ENCODE measurements at places on chromosomes 7 and 10. TPM values are rescaled to one million over a fixed set of nuclear protein-coding genes. Genes with fewer than 3 reads are reported as not detected.
A peak's percentile ranks its signal among the peaks of the same experiment; 100 is the strongest.

UBE2H gene
- total RNA-seq, result 55.0 TPM

- no peaks in the 10 kb centered on the region for H3K4me1 ChIP-seq
- no peak for DNase-seq
- no peaks in the 10 kb centered on the region for H3K27me3 ChIP-seq
- no peak overlapping the region for H3K4me3 ChIP-seq
These were observed 23.3 kb upstream of the CSGALNACT2 start for GRCh38 chr10:43114743-43115611.

ASNS gene
- total RNA-seq, result 111 TPM

GRCh38 chr10:71774916-71775702 is 1.8 kb upstream of the VSIR start:
- H3K36me3 ChIP-seq, result 0 out of 2 replicates have a peak, but pooled peaks cover 2% of the 10 kb centered on the region
- no peak for DNase-seq
- no peak overlapping the region for H3K27ac ChIP-seq

DNA sequence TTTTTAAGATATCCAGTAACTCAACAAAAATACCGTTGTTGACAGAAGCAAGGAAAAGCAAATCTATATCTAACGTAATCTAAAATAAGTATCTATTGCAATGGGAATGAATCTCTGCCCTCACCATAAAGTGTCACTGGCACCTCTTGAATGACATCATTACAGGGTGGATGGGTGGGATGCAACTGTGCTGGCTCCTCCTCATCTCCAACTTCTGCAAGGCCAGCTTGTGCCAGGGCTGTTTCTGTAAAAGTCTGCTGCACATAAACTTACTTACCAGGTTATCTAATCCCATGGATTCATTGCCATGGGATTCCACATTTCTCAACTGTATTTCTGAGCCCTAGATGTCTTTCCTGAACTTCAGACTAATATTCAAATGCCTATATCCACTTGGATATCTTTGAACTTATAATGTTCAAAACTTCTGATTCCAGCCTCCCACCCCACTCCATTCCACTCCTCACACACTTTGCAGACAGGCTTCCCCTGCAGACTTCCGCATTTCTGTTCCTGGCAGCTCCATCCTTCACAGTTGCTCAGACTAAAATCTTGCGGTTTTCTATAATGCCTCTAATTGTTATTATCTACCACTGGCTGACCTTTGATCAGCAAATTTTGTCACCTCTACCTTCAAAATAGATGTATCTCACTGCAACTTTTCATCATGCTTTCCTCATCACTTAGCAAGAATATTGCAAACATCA is 10.7 kb downstream of the FGL2 start:
- DNase-seq, result no peak
- no peaks in the 10 kb centered on the region for H3K36me3 ChIP-seq
- H3K4me3 ChIP-seq, result no peak overlapping the region

RAMP3 gene
- 0.85 TPM for total RNA-seq

DNA sequence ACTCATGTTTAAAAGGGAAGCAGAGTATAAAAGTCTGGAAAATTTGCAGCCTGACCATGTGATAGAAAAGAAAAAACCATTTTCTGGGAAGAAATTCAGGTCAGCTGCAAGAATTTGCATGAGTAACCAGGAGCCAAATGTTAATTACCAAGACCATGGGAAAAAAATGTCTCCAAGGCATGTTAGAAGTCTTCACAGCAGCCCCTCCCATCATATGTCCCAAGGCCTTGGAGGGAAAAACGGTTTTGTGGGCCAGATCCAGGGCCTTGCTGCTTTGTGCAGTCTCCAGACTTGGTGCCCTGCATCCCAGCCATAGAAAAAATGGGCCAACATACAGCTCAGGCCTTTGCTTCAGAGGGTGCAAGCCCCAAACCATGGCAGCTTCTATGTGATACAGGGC is 1019.6 kb upstream of the SORCS1 start:
- H3K4me1 ChIP-seq, result peaks cover 5% of the 10 kb centered on the region
- no peak for DNase-seq
- H3K36me3 ChIP-seq, result no peaks in the 10 kb centered on the region
- H3K27me3 ChIP-seq, result no peaks in the 10 kb centered on the region

LEP gene
- not detected for total RNA-seq

- 0 out of 2 replicates have a peak overlapping the region, but pooled peaks have one; percentile 14 for H3K27ac ChIP-seq
- no peaks in the 10 kb centered on the region for H3K27me3 ChIP-seq
- DNase-seq, result no peak
- peaks cover 33% of the 10 kb centered on the region for H3K36me3 ChIP-seq
These were observed 43.3 kb upstream of the MTURN start for GRCh38 chr7:30091491-30091912.

- no peaks in the 10 kb centered on the region for H3K36me3 ChIP-seq
- peaks cover 27% of the 10 kb centered on the region for H3K4me1 ChIP-seq
- H3K4me3 ChIP-seq, result no peak overlapping the region
- no peak for DNase-seq
These were observed 29.2 kb upstream of the XPNPEP1 start for GRCh38 chr10:109952526-109952925.

GRCh38 chr7:11294218-11294617 is 320.5 kb downstream of the PHF14 start:
- no peak for DNase-seq
- H3K27me3 ChIP-seq, result no peaks in the 10 kb centered on the region
- no peak overlapping the region for H3K27ac ChIP-seq

DNA sequence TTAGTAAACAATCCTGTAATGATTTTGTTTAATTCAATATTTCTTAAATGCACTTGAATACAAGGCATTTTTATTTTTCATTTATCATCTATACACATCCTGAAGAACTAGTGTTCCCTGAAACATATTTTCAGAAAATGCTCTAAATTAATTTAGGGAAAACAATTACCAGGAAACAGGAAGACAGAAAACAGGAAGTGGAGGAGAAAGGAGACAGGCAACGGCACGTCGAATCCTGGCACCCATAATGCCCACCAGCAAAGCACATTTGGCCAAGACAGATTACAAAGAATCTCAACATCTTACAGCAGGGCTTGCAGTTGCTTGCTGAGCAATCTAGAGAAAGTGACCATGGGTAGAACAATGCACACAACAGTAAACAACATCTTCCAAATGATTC is 571.1 kb downstream of the GRID1 start:
- no peaks in the 10 kb centered on the region for H3K36me3 ChIP-seq
- H3K4me3 ChIP-seq, result no peak overlapping the region
- DNase-seq, result no peak
- no peak overlapping the region for H3K27ac ChIP-seq

ANKRD16 gene
- 12.2 TPM for total RNA-seq

- no peak for DNase-seq
- no peak overlapping the region for H3K4me3 ChIP-seq
- H3K27me3 ChIP-seq, result peaks cover 2% of the 10 kb centered on the region
These were observed 101.0 kb upstream of the KCNMA1 start for GRCh38 chr10:77738496-77739158.

DNA sequence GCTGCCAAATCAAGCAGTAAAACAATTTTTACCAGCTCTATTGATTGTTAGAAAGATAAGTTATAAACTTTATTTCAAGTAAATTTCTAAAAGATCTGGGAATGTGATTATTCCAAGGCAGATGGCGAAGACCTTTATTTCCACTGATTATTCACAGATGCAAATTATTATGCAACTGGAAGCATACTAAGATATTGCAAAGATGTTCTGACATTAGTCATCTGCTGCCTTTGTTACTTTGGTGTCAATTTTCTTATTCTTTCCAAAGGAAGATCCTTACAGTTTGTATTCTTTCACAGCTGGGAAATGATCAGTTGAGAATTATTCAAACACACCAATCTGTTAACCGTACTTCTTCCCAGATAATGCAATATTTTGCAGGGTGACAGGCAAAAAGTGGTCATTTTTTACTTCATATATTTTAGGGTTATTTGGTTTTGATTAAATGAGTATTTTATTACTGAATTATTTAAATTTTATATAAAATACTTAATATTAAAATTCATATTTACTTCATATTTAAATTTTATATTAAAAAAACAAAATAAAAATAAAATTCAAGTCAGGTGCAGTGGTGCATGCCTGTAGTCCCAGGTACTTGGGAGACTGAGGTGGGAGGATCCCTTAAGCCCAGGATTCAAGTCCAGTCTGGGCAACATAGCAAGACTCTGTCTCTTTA is 171.3 kb downstream of the FZD1 start:
- H3K36me3 ChIP-seq, result peaks cover 17% of the 10 kb centered on the region
- no peak for DNase-seq
- H3K4me3 ChIP-seq, result no peak overlapping the region
- peaks cover 2% of the 10 kb centered on the region for H3K27me3 ChIP-seq
- H3K27ac ChIP-seq, result no peak overlapping the region

- no peak overlapping the region for H3K27ac ChIP-seq
- no peaks in the 10 kb centered on the region for H3K27me3 ChIP-seq
- H3K36me3 ChIP-seq, result peaks cover 14% of the 10 kb centered on the region
- H3K4me1 ChIP-seq, result peaks cover 70% of the 10 kb centered on the region
These were observed 237.7 kb upstream of the PRKCQ start for GRCh38 chr10:6817770-6818169.

GPR85 gene
- total RNA-seq, result 0.09 TPM

- H3K4me3 ChIP-seq, result no peak overlapping the region
- H3K36me3 ChIP-seq, result no peaks in the 10 kb centered on the region
- no peaks in the 10 kb centered on the region for H3K27me3 ChIP-seq
- peak; percentile 23 for DNase-seq
These were observed 800.5 kb upstream of the KCND2 start for GRCh38 chr7:119472408-119473038.

GRCh38 chr10:90785782-90786181 is 72.1 kb downstream of the HTR7 start:
- no peak overlapping the region for H3K27ac ChIP-seq
- no peaks in the 10 kb centered on the region for H3K27me3 ChIP-seq
- H3K4me1 ChIP-seq, result peaks cover 57% of the 10 kb centered on the region
- no peak for DNase-seq
- H3K36me3 ChIP-seq, result no peaks in the 10 kb centered on the region

MKX gene
- total RNA-seq, result 1.2 TPM

DNA sequence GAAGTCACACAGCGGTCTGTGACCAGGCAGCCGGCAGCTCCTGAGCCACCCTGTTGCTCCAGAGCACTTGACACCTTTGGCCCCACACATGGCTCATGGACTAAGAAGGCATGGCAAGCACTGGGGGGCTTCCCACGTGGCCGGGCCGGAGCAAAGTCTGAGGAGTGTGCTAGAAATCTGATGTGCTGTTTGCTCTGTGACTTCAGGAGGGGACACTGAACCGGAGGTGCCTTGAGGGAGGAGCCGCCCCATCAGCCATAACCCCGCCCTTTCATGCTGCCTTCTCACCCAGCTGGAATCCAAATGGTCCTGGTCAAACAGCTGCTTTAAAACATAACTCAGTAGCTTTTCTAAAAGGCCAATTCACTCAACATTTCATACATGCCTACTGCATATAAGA is 33.5 kb downstream of the PROSER2 start:
- H3K4me1 ChIP-seq, result no peaks in the 10 kb centered on the region
- no peaks in the 10 kb centered on the region for H3K27me3 ChIP-seq
- no peak for DNase-seq
- H3K4me3 ChIP-seq, result no peak overlapping the region

DNA sequence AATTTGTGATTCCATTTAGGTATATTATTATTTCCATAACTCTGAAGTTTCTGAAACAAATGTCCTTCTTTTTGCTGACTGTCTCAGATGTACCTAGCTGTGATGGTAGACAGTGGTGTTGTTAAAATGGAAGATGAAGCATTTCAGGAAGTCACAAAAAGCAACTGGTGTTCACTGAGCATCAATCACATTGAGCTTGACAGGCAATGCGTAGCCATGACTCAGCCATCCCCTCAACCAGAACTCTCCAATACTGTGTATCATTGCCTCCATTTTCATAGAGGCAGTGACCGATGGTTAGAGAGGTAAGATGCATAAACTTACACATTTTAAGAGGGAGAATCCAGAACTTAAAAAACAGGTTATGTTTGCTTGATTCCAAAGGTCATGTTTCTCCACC is 434.0 kb downstream of the INHBA start:
- no peak overlapping the region for H3K27ac ChIP-seq
- DNase-seq, result no peak
- H3K4me3 ChIP-seq, result no peak overlapping the region

LRRC4 gene
- 9.9 TPM for total RNA-seq

FGL2 gene
- total RNA-seq, result not detected

- no peak for DNase-seq
- H3K4me1 ChIP-seq, result peaks cover 4% of the 10 kb centered on the region
- H3K36me3 ChIP-seq, result 0 out of 2 replicates have a peak, but pooled peaks cover 4% of the 10 kb centered on the region
- no peak overlapping the region for H3K27ac ChIP-seq
- no peak overlapping the region for H3K4me3 ChIP-seq
These were observed 23.4 kb downstream of the OR9A2 start for GRCh38 chr7:143003393-143004051.

DNA sequence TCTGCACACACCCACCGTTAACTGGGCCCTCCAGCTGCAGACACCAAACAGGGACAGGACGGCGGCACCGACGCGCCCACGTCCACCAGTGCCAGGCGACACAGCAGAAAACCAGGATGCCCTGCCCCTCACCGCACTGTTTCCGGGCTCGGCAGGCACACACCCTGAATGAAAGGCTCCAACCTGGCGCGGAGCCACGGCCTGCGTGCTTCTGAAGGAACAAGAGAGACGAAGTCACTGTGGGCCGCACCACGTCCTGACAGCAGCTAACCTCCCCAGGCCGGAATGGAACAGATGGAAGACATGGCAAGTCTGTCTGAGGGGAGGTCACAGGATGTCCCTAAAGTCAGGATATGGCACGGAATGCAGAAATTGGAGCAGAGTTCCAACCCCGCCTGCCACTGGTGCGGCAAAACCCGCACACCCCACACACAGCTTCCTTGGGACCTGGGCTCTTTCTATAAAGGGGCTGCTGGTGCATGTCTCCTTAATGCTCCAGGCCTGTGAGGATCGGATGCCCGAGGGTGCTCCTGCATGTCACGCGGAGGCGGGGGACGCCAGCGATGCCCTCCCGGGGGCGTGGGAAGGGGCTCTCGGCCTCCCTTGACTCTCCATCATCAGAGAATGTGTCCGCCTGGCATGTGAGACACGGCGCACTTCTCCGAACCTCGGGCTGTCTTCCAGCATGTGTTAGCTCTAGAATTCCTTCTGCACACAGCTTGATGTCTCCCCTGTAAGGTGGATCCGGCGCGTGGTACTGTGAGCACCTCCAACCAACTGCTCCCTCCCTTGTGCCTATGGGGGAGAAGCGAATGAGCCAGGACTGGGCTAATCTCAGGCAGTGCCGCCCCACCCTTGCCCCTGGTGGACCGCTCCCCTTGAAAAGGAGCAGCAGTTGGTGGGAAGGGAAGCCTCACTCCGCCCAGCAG is 3.9 kb upstream of the GPER1 start:
- DNase-seq, result no peak
- peaks cover 19% of the 10 kb centered on the region for H3K4me1 ChIP-seq
- H3K27me3 ChIP-seq, result no peaks in the 10 kb centered on the region
- H3K36me3 ChIP-seq, result no peaks in the 10 kb centered on the region

GRCh38 chr7:35465791-35466336 is 212.0 kb upstream of the TBX20 start:
- no peak overlapping the region for H3K27ac ChIP-seq
- H3K27me3 ChIP-seq, result no peaks in the 10 kb centered on the region
- peaks cover 8% of the 10 kb centered on the region for H3K4me1 ChIP-seq
- H3K36me3 ChIP-seq, result no peaks in the 10 kb centered on the region
- no peak for DNase-seq
